ENCODE measurements at places on chromosomes 7 and 10.

GRCh38 chr7:30752484-30752883 lies 549 bp downstream of the INMT start:
- DNase-seq = no peak

DNA sequence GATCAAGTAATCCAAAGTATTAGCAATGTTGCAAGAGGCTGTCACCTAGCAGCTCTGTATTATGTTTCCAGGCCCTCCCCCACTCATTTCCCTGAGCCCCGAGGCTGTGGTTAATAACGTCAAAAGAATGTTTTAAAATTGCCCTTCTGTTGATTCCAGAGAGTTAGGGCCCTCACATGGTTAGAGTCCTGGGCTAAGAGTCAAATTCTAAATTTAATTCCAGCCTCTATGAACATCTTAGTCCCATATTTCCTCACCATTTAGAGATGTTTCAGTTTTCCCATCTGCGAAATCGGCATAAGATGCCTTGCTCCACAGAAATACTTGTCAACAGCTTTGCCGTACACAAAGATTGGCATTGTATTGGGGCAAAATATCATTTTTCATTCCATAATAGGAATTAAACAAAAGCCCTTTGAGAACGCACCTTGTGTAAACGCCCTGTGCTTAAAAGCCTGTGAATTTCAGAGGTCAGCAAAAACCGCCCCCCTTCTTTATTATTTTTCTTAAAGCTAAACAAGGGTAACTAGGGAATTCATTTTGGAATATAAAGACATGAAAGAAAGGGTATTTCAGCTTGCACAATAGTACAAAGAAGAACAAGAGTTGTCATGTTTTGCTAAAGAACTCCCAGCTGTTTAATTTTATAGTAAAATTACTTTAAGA lies 135.8 kb downstream of the ARID5B start:
- no peak for DNase-seq

DNA sequence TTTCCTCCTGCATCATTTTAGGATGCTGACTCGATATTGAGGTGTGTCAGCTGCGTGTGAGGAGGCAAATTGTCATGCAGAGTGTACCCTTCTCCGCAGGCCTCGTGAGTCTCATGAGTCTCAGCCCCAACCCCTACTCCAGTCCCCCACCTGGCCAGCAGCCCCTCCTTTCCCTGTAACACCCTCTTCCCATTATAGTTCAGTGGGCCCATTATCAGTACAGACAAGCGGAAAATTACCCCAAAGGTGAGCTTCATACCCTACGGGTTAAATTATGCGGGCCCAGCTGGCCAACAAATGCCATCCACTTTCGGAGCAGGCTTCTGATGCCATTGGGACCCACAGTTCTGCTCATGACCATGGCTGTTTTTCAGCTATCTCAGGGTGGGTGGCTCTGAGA lies 25.2 kb downstream of the SFTPD start:
- peak; percentile 29 for DNase-seq

GRCh38 chr10:3723766-3724165 lies 61.2 kb downstream of the KLF6 start:
- DNase-seq = no peak

GRCh38 chr7:35289376-35289775 lies 35.5 kb upstream of the TBX20 start:
- DNase-seq = no peak

- peak; percentile 39 for DNase-seq
Measured at GRCh38 chr7:41694495-41694894, 8.4 kb downstream of the INHBA start.

- no peak for DNase-seq
Measured at GRCh38 chr7:144026203-144026883, 22.4 kb upstream of the OR2A5 start.

GRCh38 chr7:148625342-148625741 lies 34.8 kb downstream of the C7orf33 start:
- DNase-seq = no peak

GRCh38 chr7:130127821-130128317 lies 57.5 kb downstream of the KLHDC10 start:
- no peak for DNase-seq

DNA sequence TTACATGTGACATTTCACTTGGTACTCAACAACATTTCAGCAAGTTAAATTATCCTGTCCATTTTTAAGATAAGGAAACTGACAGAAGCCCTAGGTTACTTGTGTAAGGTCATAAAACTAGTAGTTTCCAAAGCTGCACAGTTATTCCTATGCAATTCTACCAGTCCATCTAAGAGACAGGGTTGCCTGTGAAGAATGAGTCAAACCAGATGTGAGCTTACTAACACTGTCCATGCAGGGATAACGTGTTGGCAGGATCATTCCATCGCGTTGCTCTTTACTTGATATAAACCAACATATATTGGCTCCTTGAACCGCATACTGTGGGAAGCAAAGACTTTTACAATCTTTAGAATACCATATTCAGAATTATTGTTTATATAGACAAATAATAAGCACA lies 280.9 kb upstream of the HGF start:
- no peak for DNase-seq

DNA sequence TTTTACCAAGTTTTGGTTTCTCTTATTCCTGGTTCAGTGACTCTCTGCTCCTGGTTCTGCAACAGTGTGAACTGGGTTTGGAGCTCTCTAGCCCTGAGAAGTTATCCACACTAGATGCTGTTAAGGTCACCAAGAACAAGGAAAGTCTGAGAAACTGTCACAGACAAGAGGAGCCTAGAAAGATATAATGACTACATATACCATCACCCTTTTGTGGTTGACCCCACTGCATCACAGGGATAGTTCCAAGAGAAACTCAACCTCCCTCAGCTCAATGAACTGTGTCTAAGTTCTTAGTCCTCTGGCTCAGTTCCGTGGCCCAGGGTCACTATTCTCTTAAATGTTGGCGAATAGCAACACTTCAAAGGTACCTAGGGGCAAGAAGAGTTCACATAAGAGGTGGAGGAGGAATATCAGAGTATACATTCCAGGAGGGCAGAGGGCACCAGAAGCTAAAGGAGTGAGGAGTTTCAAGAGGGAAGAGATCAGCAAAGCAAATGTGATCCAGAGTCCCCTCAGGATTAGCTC lies 171.5 kb downstream of the BUB3 start:
- peak; percentile 91 for DNase-seq

DNA sequence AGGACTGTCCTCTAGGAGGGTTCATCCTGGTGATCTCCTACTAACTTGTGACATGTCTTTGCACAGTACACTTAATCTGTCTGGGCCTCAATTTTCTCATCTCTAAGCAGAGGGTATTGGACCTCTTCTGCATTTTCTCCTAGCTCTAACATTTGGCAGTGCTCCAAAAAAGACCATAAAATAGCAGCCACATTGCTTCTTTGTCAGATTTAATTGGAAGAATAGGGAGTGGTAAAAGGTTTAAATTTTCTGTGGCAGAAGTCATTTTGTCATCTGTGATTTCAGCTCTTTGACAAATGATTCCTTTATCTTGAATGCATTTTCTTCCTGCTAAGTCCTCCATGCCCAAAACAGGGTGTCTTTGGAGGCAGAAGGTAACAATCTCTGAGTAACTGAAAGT lies 289.9 kb upstream of the LRGUK start:
- no peak for DNase-seq

DNA sequence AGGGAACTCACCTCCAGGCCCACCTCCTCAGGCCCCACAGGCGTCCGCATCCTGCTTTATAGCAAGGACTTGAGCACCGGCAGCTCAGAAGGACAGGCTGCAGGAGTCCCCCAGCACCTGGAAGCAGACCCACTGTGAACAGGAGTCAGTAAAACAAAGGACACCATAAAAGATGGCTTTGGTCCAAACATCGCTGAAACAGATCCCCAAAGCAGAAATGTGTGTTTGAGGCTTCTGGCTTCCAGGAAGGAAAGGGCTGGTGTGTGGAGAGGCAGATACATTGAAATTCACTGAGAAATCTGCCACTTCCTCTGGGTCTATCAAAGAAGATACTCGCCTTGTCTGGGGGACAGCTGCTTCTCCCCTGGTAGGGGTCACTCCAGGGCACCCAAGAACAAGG lies 286.2 kb downstream of the PLXNA4 start:
- DNase-seq = no peak

DNA sequence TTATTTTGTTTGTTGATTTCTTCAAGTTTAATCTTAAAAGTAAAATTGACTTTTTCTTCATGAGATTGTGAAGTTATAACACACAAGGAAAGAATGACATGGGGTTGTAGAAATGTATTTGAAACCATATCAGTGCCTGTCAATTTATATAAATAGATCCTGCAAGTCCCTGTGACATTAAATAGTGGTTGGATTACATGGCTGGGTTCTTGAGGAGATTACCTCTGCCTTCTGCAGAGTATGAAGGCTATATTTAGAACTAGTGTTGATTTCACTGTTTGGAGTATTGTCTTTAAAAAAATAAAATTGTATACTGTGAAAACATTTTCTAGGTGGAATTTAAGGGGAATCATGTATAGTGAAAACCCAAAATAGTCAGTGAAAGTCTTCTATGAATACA lies 385.8 kb upstream of the SMIM30 start:
- DNase-seq = no peak

DNA sequence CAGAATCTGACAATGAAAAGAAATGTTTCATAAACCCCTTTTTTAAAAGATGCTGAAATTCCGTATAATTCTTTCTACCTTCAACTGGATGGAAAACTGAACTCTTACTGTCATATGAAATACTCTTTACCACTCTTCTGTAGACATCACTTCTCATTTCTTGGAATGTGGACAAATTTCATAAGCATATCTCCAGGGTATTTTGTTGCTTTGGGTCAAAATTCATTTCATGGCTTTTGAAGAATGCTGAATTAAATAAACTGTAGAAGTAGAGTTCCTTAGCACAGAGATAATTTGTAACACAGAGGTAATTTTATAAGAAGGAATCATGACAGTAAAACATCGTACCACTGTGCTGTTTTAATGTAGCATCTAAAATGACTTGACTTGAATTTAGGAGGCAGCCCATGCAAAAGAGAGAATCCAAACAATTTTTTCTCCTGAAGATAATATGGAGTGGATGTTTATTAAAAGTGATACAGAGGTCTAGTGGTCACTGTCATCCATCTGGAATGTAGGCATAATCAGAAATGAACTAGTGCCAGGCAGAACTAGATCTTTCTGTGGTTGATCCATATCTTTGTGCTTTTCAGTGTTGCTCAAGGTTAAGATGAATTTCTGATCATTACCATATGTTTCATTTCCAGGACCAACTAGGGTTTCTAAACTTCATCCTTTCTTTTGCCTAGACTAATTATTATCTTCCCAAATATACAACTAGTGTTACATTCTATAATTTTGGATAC lies 492.0 kb downstream of the KIF20B start:
- DNase-seq = no peak

- DNase-seq = no peak
Measured at GRCh38 chr10:124675261-124675660, 68.9 kb downstream of the FAM53B start.

DNA sequence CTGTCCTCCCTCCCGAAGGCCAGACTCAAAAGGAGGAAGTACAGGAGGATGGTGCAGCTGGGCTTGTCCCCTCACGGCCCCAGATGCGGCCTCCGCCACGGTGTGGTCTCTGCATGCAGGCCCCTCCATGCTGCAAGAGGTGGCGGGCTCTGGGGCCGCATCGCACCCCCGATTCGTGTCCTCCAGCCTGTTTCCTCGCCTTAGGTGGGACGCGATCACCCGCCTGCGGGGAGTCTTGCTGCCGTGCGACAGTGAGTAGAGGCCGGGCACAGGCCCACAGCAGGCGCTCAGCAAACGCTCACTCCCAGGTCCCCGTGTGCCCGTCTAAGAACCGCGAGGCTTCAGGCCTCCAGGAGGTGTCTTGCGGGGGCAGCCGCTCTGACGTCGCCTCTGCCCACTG lies 13.9 kb upstream of the FAM20C start:
- no peak for DNase-seq

DNA sequence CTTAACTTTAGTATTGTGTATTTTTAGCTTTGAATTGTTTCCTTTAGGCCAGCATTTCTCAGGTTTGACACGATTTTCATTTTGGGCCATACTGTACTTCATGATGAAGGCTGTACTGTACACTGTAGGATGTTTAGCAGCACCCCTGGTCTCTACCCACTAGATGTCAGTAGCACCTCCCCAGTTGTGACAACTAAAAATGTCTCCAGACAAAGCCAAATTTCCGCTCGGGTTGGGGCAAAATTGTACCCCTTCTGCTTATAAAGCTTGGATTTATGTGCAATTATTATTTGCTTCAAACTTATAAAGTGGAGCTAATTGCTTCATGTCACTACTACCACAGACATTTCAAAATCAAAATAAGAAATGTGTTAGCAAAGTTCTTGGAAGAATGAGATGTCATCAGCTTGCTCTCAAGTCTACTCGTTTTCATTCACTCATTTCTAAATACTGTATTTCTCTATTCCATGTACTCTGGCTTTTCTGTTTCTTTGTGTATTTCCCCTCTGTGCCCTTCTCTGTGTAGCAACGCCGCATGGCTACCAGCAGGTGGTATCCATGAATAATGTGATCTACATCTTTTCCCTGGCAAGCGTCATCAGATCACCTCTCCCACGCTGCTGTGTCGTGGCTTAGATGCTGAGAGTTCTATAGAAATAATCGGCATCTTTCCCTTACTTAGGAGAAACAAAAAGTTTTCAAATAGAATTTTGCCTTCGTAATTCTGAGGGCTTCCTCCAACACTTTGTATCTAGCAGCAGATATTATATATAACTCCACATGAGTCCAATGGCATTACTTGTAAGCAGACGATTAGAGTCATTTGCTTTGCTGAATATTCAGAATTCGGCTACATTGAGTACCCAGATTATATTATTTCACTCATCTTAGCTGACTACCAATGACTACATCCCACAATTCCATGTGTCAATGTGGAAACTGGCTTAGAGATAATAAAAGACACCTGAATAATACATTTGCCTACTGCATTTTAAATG lies 47.8 kb upstream of the CALCR start:
- no peak for DNase-seq

DNA sequence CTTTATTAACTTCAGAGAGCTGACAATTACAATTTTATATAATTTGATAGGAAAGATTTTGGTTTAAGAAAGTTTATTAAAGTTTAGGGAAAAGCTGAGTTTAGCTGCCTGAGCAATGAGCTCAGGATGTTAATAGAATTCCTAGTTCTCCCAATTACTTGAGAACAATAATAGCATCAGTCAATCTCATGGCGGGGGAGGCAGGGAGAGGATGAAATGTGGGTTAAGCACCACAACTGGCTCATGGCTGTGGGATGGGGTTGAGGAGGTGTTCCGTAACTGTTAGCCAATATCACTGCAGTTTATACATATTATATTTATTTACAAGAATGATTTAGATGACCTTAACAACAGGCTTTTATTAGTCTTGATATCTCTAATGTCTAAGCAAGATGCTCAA lies 266.9 kb upstream of the IMMP2L start:
- no peak for DNase-seq

GRCh38 chr10:31762316-31762715 lies 166.3 kb downstream of the ARHGAP12 start:
- no peak for DNase-seq

- no peak for DNase-seq
Measured at GRCh38 chr10:13168781-13169180, 7.4 kb downstream of the MCM10 start.

GRCh38 chr10:84188815-84189214 lies 5.5 kb upstream of the CDHR1 start:
- DNase-seq = no peak

GRCh38 chr10:97210543-97210960 lies 24.8 kb upstream of the SLIT1 start:
- DNase-seq = no peak

GRCh38 chr10:110355141-110355831 lies 50.6 kb upstream of the SMNDC1 start:
- no peak for DNase-seq

GRCh38 chr10:93478873-93479272 lies 3.3 kb downstream of the MYOF start:
- DNase-seq = no peak

Data from esophagus muscularis mucosa (tissue), 4 donors.